ENCODE measurements at places on chromosomes 7 and 10.

DNA sequence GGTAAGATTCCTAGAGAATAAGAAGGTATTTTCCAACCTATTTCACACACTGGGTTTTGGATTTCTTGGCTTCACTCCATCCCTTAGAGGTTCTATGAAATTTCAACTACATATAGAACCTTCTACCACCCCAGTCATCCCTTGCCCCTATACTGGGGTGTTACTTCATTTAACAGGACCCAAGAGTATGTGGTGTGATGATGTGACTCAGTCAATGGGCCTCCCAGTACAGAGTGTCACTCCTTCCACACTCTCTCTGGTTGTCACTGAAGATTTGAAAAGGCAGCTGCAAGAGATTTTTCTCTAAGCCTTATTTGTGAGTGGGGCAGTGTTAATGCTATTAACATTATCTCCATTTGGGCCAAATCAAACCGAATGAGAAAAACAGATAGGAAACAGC, 33.5 kb downstream of the FGFBP3 start:
- DNase-seq: no peak

DNA sequence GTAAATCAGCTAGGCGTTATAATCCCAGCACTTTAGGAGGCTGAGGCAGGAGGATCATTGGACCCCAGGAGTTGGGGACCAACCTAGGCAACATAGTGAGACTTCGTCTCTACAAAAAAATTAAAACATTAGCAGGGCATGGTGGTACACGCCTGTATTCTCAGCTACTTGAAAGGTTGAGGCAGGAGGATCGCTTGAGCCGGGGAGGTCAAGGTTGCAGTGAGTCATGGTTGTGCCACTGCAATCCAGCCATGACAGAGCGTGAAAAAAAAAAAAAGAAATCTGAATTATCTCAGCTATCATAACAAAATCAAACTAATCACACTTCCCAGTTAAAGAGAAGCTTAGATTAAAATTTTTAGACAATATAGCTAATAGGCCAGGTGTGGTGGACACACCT, 35.3 kb downstream of the ATAD1 start:
- no peak for DNase-seq

- no peak for DNase-seq
These were observed 42.4 kb downstream of the COL17A1 start for GRCh38 chr10:104043185-104043830.

DNA sequence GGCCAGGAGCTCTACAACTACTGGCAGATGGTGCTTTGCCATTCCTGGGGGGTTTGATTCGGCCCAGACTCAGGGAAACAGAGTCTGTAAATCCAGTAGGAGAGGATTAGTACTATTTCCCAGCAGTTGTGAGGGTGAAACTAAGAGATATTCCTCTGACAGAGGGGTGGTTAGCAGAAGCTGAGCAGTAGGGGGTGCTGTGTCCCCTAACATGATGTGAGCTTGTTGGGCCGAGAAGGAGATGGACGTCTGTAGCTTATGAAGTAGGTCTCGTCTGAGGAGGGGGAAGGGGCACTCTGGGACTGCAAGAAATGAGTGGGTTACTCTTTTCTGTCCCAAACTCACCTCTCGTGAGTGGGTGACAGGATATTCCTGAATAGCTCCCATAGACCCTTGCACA, 179.2 kb upstream of the MBL2 start:
- DNase-seq: no peak

DNA sequence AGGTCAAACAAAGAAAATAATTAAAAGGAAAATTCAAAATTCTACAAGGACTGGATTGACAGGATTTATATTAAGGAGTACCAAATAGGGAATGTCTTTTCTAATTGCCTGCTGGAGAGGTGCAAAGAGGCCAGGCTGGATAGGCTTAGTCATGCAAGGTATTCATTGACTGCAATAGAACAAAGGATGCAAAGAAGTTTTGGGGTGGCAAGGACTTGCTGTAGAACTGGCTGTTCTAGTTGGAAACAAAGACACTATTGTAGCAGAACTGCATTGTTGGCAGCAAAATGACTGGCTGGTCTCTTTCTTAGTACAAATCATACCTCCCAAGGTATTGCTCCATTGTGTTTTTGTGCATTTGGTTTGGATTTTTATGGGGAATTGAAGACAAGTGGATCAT, 10.1 kb downstream of the ITGB8 start:
- DNase-seq: no peak

DNA sequence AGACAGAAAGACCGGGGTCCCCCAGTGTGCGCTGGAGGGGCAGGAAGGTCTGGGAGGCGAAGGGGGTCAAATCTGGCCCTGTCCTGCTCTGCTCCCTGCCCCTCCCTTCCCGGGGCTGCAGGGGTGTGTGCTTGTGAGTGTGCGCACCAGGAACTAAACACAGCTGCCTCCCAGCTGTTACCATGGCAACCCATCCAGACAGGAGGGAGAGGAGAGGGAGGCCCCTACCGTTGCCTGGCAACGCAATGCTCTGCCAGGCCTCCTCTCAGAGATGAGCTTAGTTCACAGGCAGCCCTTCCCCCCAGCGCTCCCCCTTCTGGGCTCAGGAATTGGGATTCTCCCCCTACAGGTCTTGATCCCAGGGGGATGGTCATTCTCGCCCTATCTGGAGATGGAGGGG, 6.1 kb downstream of the NYAP1 start:
- DNase-seq: peak; percentile 52

DNA sequence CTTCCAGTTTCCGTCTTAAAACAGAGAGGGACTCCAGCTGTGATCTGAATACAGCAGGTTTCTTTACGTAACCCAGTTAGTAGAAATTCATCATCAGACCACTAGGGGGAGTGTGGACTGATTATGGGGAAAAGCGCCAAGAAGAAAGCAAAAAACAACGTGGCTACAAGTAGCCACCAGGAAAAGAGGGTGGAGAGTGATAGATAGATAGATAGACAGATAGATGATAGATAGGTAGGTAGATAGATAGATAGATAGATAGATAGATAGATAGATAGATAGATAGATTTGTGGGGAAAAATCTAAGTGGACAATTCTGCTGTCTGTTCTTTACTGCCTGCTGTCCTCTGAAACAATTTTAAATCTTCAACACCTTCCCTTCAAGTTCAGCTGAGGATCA, 12.7 kb upstream of the AKR1B10 start:
- peak; percentile 66 for DNase-seq

DNA sequence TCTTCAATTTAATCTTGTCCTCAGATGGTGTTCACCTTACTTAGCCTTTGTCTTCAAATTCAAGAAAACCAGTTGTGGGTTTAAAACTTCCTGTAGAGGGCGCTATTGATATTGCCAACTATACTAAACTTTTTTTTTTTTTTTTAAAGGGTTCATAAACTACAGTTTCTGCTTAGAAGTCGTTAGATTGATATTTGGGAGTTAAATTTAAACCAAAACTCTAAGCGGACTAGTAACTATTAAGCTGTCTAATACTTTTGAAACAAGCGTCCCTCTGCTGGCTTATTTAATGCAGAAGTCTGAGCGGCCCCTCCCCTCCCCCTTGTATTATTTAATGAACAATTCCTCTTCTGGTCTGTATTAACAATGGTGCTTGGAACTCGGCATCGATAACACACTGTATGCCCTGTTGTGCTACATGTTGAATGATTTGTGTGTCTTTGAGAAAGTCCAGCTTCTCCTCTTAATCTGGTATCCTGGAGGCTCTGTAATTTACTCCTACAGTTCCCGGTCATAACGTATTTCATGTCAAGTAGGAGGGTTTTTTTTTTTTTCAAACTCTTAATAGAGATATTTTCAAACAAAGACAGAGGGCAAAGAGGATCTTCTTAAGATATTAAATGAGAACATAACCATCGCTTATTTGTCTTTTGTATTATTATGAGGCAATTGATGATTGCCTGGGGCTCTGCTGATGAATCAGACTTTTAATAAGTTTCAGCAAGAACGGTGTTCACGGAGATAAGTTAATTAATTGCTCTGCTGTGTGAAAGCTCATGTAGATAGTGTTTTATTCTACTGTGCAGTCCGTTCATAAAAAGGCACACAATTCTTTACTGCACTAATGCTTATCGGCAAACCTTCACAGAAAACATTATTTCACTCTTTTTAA, 22.6 kb upstream of the CREB5 start:
- peak; percentile 28 for DNase-seq

DNA sequence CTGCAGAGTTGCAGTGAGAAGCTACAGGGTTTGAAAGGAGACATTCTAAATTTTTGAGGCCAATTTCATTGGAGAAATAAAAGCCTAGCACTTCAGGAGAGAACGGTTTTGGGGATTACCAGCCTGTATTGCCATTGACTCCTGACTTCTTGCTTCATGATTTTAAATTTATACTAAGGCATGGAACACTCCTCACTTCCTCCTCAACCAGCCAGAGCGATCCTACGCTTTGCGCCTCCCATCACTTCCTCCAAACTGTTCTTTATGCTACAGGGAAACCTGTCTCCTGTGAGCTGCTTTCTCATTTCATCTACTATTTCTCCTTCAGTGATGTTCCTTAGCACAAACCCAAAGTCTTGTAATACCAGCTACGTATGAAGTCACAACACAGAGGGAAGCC, 495.1 kb downstream of the SUGCT start:
- no peak for DNase-seq

DNA sequence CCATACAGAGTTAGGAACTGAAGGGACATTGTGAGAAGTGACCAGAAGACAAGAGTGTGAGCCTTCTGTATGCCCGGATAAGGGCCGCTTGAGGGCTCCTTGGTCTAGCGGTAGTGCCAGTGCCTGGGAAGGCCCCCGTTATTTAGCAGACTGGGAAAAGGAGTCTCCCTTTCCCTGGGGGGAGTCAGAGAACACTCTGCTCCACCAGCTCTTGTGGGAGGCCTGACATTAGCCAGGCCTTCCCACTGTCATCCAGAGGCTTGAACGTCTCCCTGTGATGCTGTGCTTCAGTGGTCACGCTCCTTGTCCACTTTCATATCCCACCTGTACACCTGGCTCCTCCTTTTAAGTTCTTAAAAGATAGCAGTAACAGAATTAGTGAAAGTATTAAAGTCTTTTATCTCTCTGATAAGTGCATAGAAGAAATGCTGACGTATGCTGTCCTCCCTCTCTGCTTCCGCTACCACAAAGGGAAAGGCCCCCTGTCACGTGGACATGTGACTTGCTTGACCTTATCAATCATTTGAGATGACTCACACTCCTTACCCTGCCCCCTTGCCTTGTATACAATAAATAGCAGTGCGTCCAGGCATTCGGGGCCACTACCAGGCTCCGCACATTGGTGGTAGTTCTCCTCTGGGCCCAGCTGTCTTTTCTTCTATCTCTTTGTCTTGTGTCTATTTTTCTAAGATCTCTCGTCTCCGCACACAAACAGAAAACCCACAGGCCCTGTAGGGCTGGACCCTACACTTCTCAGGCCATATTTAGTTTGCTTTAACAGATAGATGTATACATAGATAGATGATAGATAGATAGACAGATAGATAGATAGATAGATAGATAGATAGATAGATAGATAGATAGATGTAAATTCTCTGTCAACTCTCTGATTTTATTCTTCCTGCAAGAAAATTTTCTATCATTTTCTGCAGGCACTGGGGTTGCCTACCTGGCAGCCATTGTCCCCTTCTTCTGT, 131.5 kb upstream of the JCAD start:
- DNase-seq: no peak

DNA sequence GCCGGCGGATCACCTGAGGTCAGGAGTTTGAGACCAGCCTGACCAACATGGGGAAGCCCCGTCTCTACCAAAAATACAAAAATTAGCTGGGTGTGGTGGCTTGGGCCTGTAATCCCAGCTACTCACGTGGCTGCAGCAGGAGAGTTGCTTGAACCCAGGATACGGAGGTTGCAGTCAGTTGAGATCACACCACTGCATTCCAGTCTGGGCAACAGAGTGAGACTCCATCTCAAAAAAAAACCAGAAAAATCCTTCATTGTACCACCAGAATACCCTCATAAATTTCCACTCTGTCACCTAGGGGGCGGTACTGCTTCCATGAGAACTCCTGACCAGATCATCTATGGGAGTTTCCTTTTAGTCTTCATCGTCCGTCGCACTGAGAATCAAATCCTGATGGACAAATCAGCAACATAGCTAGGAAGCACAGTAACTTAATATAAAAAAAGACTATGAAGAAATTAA, 225.8 kb upstream of the KLF14 start:
- peak; percentile 64 for DNase-seq

DNA sequence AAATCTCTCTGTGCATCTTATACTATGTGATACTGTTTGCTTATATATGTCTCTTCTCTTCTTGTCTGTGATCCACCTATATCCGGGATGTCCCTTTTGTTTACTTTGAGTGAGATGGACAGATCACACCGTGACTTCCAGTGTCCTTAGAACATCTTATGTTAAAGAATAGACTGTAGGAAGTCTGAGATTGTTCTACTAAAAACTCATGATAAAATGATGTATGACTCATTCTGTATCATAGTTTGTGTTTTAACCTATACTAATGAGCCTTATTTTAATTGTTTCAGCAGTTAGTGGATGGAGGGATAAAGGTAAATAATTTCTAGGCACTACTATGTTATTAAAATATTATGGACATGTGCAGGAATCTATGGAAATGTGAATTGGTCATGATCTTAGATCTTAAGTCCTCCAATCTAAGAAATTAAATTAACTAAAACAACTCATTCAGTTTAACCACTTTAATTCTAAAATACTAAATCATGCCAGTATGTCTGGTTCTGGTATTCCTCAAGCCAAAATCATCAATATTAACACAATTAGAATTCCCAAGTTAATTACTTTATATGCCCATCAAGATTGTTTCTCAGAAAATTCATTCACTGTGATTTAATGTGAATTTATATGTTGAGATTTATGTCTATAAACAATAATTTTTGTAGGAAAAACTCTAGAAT, 32.0 kb downstream of the ITGB8 start:
- DNase-seq: no peak

GRCh38 chr7:108134486-108134885, 4.3 kb upstream of the LAMB4 start:
- DNase-seq: no peak

DNA sequence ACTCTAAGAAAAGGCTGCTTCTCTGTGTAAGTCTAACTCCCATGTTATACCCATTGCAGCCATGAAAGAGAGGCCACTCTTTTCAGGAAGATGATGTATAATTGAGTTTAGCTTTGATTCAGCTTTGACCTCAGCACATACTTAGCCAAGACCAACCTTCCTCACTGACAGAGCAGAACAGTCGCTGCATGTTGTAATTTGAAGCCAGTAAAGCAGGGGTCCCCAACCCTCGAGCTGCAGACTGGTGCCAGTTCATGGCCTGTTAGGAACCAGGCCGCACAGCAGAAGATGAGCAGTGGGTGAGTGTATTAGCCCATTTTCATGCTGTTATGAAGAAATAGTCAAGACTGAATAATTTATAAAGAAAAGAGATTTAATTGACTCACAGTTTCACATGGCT, 223.9 kb downstream of the GPR158 start:
- DNase-seq: no peak

- DNase-seq: no peak
These were observed 8.0 kb downstream of the PARP12 start for GRCh38 chr7:140054751-140055150.
